CD4-positive, alpha-beta T cell treated with Interferon alpha-2 for 1 hour (primary cell): ENCODE measurements at places on chromosomes 7 and 10.

- no peak for DNase-seq
Measured at GRCh38 chr7:338295-339061, 48.5 kb downstream of the FOXL3 start.

- DNase-seq = no peak
Measured at GRCh38 chr7:132939495-132939894, 142.4 kb downstream of the CHCHD3 start.

GRCh38 chr7:1402791-1403637 lies 56.3 kb downstream of the MICALL2 start:
- no peak for DNase-seq

DNA sequence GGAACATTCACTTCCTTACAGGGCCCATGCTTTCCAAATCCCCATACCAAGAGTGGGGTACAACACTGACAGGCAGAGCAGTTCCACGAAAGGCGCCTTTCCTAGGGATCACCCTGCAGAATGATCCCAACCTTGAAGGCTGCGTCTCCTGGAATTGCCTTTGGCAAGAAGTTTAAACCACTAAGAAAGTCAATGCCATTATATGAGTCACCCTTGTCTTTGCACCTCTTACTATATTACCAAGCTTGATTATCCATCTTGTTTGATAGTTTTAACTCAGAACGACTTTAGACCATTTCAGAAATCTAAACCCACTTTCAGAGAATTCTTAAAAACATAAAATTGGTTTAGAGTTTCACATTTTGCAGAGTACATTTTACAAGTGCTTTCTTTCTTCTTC lies 282.1 kb downstream of the ARHGAP12 start:
- DNase-seq = no peak

- no peak for DNase-seq
Measured at GRCh38 chr10:2836921-2837662, 230.3 kb upstream of the PFKP start.

- DNase-seq = no peak
Measured at GRCh38 chr10:35633006-35633980, 8.8 kb downstream of the FZD8 start.

- DNase-seq = no peak
Measured at GRCh38 chr7:135929722-135930141, 47.4 kb downstream of the MTPN start.

- DNase-seq = no peak
Measured at GRCh38 chr7:86407291-86407690, 236.4 kb upstream of the GRM3 start.

GRCh38 chr10:48683868-48684267 lies 805 bp upstream of the WDFY4 start:
- no peak for DNase-seq

- no peak for DNase-seq
Measured at GRCh38 chr10:69232252-69232651, 12.1 kb downstream of the HKDC1 start.

DNA sequence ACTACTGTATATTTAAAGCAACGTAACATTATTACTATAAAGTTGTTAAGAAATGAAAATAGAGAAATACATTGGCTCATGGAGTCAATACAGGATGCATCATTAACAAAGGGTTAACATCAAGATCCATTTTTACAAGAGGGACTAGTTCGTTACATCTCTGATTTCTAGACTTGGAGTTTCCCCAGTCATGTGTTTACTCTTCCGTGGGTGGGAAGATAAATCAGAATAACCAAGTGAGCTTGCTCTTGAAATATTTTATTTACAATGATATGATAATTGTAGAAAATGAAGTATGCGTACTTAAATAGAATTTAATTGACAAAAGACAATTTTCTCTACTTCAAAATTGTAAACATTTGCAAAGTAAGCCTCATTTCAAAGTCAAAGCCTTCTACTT lies 1.0 kb upstream of the PRKAR2B start:
- no peak for DNase-seq

DNA sequence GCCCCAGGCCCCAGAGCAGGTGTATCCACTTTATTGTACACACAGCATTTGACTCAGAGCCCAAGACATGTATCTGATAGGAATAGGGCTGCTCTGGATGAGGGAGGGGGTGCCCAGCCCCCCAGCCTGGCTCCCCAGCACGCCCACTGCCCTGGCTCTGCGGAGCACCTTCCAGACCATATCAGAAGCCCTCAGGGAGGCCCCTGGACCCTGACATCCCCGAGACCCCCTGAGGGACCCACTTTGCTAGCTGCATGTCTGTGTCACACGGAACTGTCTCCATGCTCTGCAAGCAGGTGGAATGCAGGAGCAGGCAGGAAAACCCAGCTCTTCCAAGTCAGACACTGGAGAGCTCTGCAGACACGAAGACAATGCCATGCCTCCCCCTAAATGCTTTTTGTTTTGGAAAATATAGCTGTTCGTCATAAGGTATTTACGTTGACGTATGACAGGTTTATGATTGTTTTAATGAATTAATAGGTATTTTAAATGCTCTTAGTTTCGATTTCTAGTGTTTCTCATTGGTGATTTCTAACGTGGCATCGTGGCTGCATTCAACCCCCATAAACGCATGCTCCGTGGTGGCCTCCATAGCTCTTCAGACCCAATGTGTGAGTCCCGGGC lies 92.8 kb upstream of the INSIG1 start:
- no peak for DNase-seq

- no peak for DNase-seq
Measured at GRCh38 chr10:24556126-24556749, 167.4 kb downstream of the ARHGAP21 start.

- DNase-seq = no peak
Measured at GRCh38 chr7:90613088-90613498, 17.0 kb downstream of the CDK14 start.

DNA sequence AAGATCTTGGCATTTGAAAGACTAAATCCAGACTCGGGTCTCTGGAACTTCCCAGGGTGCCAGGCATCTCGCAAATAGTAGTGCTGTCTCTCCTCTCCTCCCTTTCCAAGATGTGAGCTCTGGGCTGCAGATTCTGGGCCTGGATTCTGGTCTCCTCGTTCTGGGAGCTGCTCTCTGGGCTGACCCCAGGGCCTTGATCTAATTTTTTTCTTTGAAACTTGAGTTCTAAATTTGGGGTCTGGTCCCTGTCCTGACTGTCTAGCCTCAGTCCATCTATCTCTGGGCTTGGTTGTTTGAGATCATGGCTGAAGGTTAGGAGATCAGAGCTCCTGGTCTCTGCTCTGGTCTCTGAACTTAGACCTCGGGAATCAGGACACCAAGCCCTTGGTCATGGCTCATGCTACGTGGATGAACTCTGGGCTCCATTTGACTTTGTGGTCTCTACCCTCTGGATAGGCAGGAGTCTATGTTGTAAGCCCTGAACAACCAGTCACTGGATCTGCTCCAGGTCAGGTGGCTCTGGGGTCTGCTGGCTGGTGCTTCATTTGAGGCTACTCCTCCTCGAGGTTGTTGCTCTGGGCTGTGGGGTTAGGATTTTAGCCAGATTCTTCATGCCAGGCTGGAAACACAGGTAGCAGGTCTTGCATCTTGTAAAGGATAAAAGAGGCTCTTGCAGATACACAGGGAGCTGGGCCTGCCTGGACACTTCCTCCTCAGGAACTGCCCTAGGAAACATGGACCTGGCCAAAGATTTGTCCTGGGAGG lies 8.0 kb upstream of the MBL2 start:
- no peak for DNase-seq

DNA sequence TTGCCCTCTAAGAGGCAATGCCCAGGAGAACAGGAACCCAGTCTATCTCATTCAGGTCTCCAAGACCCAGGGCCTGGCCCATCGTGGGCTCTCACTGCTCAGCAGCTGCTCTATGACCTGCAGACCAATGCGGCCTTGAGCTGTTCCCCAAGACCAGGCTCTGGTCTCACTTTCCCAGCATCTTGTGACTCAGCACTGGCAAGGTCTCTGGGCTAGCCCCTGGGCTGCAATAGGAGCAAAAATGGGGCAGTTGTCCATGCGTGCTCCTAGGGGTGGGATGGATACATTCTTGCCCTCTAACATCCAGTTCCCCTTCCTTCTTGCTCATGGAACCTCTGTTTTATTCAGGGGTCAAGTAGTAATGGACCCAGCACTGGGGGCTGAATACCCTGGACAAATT lies 13.5 kb downstream of the GCK start:
- no peak for DNase-seq

DNA sequence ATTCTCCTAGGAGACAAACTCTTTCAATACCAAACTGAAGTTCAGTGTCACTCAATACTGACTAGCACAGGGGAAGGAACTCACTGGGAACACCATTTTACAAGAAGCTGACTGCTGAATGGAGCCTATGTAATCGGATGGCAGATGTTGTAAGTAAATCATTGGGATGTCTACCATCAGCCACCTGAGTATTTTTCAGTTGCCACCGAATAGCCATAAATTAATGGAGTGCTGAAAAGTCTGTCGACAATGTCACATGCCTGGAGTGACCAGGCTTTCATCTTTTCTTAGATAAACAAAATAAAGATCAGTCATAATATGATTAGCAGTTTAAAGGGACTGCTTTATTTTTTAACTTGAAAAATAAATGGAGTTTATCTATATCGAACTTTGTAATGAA lies 145.9 kb upstream of the SEMA3E start:
- no peak for DNase-seq

DNA sequence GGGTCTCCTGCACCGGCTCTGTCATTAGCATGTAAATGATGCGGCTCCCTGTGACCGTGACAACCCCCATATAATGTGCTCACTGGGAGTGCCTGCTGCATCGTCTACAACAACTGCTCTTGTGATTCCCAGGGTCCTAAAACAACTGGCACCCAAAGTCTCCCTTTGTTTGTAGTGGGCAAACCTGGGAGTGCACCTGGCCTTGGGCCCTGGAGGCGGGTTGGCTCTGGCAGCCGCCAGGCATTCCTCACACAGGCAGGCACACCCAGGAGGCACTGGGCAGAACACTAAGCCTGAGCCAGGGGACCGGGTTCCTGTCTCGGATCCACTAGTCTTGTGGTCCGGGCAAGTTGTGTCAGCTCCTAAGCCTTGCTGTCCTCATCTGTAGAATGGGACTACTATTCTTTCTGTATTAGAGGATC lies 115.5 kb upstream of the GPR26 start:
- DNase-seq = no peak

DNA sequence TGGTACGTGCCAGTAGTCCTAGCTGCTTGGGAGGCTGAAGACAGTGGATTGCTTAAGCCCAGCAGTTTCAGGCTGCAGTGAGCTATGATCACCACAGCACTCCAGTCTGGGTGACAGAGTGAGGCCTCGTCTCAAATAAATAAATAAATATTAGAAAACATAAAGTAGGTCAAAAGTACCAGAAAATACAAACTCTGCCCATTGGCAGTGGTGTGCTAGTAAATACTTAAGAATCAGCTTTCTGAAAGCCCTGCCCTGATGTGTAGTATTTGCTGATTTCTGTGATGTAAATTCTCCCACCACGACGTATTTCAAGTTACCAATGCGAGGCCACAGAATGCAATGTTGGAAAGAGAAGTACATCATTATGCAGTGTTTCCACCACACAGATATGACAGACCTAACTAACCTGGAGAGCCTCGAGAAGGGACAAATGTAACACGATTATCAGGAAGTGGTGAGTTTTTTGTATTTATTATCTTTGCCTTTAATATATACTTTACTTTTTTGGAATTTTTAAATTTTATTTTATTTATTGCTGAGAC lies 11.8 kb upstream of the MAP3K8 start:
- no peak for DNase-seq

DNA sequence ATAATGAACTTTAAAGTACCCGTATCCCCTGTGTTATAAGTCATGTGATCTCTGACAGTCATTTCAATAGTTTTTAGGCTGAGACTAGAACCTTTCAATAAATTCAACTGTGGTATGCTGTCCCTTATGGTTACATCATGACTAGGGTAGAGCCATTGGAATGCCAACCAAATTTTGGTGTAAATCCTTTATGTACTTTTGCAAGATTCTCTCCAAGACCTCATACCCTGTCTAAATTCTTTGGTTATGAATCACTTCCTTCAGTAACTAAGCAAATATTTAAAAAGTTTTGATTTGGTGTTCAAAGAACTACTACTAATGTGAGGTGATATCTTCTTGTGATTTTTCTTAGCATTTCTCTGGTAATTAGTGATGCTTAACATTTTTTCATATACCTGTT lies 20.8 kb upstream of the OR6B1 start:
- no peak for DNase-seq

DNA sequence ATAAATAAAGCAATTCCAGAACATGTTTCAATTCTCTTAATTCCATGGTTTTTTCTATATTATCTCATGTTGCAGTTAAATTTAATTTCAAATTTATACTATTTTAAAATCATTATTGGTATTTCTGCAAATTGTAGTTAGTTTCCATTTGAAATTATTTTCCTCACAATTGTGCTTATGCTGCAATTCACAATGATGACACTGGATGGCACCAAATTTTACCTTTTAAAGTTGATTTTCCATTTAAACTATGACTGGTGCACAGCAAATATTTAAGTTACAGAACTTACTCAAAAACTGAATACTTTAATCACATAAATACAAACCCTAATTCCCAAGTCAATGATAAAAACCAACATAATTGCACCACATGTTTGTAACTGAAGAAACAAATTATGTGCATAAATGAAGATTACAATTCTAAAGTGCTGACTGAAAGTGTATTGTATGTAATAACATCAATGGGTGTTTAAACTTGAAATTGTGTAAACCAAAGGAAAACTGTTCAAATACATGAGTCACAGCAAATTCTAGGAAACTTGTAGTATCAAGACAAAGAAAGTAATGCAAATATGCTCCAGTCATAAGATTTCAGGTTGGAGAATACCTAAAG lies 75.3 kb upstream of the AASS start:
- no peak for DNase-seq

DNA sequence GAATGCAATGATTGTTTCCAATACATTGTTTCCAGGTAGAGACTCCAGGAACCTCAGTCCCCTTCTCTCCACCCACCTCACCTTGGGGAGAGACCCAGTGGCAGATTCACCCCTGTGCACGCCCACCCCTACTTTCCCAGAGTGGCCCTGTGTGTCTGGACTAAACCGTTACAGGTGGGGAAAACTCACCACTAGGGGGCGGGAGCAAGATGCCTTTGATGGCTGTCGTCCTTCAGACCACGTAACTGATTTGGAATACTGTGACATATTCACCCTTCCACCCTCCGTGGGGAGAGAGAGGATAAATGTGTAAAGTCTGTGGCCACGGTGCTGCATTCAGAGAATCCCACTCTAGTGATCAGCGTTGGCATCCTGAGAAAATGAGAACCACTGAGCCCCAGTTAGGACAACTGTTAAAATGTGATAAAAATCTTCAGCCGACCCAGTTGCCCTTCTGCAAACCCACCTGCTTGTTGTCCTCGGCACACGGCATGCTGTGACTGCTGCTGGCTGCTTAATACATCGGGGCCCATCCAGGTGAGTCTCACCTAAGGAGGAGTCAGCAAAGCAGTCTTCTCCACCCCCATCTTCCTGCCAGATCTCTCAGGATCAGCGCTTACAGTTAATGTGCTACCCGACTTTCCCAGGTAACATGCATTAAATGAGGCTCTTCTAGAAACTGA lies 41.5 kb upstream of the NMT2 start:
- DNase-seq = peak; percentile 72

GRCh38 chr7:18212758-18213157 lies 185.1 kb upstream of the PRPS1L1 start:
- DNase-seq = no peak
